Nephron progenitor cell (in vitro differentiated cells): ENCODE measurements at places on chromosomes 4 and X.

DNA sequence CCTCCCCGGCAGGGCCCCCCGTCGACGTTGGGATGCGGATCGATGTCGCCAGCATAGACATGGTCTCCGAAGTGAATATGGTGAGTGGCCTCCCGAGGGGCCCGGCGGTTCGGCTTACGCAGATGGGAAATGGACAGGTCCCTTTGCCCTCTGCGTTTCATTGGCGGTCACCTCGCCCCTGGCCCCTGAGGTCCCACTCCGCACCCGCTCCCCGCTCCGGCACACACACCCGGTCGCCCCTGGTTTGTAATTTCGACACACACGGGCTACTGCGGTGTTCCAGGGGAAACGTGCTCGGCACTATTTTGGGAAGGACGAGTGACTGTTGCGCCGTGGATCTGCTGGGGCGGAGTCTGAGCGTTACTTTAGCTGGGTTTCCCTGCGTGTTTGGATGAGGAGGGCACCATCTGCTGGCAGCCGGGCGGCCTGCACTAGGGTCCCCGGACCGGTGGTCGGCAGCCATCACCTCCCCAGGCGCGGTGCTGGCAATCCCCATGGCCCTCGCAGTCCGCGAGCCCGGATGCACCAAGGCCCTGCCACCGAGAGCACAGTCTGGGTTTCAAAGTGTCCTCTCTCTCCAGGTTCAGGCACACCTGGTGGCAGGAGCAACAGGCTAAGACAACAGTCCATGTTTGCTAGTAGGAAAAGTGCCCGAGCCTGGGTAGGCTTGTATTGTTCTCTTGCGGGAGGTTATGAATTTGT lies 1.2 kb downstream of the GABRB1 start:
- peak; percentile 85 for DNase-seq

GRCh38 chr4:73593631-73594241 lies 26.5 kb downstream of the RASSF6 start:
- no peak for DNase-seq

DNA sequence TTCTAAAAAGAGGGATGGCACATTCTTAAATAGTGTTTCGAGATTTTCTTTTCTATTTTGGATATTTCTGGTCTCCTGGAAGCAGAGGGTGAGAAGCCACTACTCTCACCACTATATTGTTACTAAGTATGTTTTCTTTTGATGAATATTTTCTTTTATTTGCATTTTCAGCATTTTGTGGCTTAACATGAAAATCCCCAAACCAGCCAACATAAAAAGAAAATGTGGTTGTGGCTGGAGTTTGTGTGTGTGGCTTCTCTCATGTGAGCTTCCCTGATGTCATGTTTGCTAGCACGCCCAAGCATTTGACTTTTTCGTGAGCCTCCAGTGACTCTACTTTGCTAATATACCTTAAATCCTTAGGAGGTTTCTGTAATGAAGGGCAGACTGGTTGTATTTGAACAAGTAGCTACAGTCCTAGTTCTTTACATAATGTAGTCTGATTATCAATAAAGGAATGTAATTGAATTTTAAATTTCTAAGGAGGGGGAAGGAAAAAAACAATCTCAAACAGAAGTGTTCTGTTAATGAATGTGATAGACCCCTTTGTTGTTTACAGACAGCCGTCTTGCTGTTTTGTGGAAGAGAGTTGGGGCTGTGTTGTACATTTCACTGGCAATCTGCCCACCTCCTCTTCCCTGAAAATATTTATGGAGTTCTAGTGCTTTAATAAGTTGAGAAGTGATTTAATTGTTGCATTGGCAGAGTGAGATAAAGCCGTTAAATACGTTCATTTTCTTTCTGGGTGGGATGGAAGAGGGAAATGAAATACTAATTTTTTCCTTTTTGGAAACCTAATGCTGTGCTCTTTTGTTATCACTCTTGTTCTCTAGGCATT lies 114.6 kb downstream of the ARHGAP10 start:
- DNase-seq: no peak

DNA sequence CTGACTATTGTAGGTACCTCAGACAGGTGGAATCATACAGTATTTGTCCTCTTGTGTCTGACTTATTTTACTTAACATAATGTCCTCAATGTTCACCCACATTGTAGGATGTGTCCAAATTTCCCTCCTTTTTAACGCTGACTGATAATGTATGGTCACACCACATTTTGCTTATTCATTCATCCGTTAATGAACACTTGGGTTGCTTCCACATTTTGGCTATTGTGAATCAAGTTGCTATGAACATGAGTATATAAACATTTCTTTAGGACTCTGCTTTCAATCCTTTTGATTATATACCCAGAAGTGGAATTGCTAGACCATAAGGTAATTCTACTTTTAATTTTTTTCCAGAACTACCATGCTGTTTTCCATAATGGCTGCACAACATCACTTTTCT lies 87.0 kb upstream of the NDP start:
- DNase-seq: no peak

DNA sequence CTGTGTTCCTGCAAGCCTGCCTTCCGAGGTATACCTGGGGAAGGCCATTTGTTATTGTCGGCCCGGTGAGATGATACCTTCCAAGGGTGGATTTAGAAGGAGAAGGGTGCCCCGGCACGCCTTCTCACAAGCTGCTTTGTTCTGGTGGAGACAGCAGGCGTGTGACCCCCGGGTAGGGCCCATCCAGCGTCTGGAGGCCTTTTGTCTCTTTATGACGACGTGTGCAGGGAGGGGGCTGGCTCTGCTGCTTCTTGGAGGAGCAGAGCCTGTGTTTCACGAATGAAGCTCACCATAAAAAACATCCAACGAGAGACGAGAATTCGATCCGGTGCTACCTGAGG lies 45.3 kb downstream of the SHOX start:
- DNase-seq: no peak

GRCh38 chr4:153773236-153773690 lies 13.4 kb upstream of the RNF175 start:
- DNase-seq: no peak

GRCh38 chrX:47080215-47080914 lies 2.1 kb downstream of the RGN start:
- no peak for DNase-seq

- no peak for DNase-seq
Observed at GRCh38 chr4:120841580-120841979, 80.9 kb downstream of the PRDM5 start.

DNA sequence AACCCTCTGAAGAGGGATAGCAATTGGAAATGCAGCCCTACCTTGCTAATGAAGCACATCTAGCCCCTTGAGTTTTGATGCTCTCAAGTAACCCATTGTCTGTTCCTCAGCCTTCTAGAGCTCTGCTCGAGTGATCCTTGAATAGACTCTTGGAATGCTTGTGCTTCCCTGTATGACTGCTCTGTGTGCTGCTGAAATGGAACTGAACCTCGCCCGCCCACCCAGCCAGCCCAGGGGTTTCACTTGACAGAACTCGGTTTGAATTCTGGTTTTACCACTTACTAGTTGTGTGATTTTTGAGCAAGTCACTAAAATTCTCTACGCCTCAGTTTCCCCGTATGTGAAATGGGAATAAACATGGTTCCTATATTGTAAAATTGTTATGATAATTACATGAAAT lies 77.1 kb downstream of the MID2 start:
- no peak for DNase-seq

GRCh38 chrX:37779857-37780256 lies at the start of gene CYBB:
Gene CYBB (plus strand): TSS chrX:37780059. CDS start chrX:37780078, 19 bp downstream.
- DNase-seq: no peak

DNA sequence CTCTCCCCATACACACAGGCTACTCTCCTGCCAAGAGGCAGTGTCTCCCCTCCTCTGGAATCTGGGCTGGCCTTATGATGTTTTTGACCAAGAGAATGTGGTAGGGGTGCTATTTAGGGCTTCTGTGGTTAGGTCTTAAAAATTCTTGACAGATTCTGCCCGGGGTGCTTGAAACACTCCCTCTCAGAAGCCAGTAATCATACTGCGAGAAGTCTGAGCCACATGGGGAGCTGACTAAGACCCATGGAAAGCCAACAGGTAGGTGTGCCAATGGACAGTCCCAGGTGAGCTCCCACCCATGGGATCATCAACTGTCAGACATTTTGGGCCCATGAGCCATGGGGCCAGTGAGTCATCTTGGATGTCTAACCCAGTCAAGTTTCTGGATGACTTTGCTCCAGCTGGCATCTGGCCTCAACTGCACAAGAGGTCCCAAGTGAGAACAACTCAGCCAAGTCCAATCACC lies 315.7 kb downstream of the FBXW7 start:
- DNase-seq: no peak

DNA sequence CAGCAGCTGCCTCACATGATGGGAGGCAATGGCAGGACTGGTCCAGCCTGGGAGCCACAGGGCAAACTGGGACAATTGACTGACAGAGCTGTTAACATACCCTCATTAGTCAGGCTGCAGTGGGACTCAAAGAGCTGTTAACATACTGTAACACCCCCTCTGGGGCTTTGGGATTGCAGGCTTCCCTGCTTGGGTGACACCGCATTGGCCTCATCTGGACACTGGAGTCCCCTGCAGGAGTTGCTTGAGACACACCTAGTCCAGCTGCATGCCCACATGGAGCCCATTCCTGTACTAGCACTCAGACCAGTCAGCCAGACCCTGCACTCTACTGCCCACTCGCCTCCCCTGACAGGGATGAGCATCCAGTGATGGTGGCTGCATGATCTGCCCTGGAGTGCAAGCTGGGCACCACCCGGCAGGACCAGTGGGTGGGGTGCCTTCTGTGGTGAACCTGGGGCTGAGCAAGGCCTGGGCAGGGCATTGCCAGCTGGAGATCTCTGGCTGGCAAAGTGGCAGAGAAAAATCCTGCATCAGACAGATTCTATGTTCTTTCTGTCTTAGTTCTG lies 138.8 kb downstream of the DTHD1 start:
- no peak for DNase-seq

DNA sequence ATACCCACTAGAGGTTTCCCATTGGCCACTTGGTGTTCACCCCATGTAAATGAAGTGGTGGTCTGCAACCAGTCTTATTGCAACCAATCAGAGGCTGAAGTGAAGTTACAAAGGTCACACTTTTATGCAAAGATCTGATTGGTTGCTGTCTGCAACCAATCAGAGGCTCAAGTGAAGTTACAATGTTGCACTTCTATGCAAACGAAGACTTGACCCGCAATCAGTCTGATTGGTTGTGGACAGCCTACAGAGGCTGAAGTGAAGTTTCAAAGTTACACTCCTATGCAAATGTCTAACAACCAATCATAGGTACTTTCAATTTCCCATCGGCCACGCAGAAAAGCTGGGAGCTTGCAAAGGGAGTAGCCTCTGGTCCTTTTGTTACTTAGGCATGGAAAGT lies 22.3 kb upstream of the XPNPEP2 start:
- DNase-seq: no peak

GRCh38 chrX:102652031-102652688 lies 877 bp downstream of the GPRASP1 start:
- DNase-seq: peak; percentile 19

- peak; percentile 5 for DNase-seq
Observed at GRCh38 chrX:2967998-2968909, 38.1 kb upstream of the ARSH start.

DNA sequence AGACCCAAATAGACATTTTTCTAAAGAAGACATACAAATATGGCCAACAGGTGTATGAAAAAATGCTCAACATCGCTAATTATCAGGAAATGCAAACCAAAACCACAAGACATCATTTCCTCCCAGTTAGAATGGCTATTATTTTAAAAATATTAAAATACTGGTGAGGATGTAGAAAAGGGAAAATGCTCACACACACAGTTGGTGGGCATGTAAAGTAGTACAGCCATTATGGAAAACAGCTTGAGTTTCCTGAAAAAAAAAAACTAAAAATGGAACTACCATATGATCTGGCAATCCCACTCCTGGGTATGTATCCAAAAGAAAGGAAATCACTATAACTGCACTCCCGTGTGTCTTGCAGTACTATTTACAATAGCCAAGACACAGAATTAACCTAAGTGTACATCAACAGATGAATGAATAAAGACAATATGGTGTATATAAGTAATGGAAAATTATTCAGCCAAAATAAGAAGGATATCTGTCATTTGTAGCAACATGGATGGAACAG lies 128.9 kb upstream of the DKK2 start:
- DNase-seq: no peak

DNA sequence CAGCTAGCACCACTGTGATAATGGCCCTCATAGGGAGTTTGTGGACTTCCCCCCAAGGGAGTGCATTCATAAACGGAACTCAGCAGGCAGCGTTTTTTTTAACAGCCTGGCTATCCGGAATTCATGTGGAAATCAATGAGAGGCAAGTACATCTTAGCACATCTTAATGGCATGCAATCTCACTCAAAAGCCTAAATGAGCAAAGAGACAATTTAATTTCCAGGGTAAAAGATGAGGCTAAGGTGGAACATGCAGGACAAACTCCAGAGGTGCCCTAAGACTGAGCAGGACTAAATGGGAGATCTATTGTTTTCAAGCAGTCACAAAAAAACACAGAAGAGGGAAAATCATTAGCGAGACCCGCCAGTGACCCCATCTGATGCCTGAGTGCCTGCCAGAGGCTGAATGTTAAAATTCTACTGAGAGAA lies 243.5 kb upstream of the KCNIP4 start:
- no peak for DNase-seq

GRCh38 chr4:120750152-120750525 lies 172.4 kb downstream of the PRDM5 start:
- DNase-seq: no peak

DNA sequence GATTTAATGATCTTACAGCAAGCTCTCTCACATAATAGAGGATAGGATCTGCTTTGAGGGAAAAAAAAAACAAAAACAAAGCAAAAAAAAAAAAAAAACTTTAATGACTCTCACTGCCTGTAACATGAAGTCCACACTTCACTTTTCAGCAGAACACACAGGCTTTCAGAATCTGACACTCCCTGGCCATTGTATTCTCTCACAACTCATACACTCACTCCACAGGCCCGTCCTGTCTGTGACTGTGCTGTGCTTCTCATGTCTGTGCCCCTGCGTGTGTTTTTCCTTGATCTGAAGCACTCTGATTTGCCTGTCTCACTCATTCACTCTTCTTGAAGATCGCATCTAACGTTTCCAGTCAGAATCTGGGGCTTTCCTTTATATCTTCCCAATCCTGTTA lies 460.8 kb downstream of the TMA16 start:
- DNase-seq: no peak

GRCh38 chr4:136725286-136726081 lies 806.8 kb downstream of the PCDH18 start:
- no peak for DNase-seq

- DNase-seq: no peak
Observed at GRCh38 chrX:129772796-129773431, 6.8 kb upstream of the SASH3 start.
